NCI-H510A treated with DMSO at 0.1 percent for 48 hours (cell line): ENCODE measurements at places on chromosomes 4 and X.

DNA sequence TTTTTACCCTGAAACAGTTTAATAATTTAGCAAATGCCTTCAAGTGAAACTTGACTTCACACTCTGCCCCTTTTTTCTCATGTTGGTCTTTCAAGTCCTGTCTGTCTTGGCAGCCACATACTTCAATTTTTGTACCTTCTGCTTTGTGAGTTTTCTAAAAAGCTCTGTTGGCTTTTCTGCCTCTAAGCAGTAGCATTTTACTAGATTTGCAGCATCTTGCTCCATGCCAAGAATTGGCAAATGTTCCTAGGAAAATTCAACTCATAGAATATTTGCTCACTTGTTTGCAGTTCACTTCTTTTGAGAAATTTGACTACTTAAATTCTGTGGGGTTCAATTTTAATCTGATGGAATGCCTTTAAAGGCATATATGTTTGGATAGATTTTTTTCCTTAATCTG, 59.2 kb downstream of the FAM47A start:
- DNase-seq, result no peak

GRCh38 chr4:42600578-42600977, 56.3 kb downstream of the ATP8A1 start:
- no peak for DNase-seq

DNA sequence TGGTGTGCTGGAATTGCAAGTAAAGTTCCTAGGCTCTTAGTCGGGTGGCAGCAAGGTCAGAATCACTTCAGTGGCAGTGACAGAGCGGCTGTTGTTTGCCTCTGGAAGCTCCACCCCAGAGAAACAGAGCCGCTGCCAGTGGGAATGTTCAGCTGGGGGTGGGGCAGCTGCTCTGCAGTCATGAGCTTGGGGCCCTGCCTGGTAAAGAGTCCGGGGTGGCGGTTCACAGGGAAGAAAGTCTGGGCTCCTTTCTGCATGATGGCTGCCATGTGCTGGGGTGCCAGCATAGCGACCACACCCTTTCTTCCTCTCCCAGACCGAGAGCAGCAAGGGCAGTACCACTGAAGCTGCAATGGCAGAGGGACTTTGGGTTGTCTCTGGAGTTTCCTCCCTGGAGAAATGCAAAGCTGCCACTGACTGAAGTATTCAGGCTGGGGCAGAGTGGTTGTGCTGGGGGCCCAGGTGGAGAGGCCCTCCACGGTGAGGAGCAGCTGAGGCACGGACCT, 108.8 kb upstream of the CENPE start:
- peak; percentile 47 for DNase-seq

GRCh38 chr4:157840034-157840433, 332.8 kb downstream of the GASK1B start:
- no peak for DNase-seq

GRCh38 chr4:171676555-171677215, 136.5 kb upstream of the GALNTL6 start:
- peak; percentile 17 for DNase-seq

DNA sequence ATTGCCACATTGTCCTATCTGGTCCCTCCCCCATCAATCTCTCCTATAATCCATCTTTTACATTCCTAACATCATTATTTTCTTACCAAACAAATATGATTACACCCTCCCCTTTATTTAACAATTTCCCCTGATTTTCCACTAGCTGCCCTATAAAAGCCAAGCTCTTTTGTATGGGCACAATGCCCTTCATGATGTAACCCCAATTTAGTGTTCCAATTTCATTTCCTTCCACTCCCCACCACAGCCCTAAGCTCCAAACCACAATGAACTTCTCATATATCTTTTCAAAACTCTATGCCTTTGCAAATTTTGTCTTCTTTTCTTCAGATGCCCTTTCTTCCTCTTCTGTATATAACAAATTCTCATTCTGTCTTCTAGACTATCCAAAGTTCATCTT, 39.5 kb upstream of the PTPN13 start:
- no peak for DNase-seq
